ENCODE measurements at places on chromosomes 2 and 18.
A peak's percentile ranks its signal among the peaks of the same experiment; 100 is the strongest.

DNA sequence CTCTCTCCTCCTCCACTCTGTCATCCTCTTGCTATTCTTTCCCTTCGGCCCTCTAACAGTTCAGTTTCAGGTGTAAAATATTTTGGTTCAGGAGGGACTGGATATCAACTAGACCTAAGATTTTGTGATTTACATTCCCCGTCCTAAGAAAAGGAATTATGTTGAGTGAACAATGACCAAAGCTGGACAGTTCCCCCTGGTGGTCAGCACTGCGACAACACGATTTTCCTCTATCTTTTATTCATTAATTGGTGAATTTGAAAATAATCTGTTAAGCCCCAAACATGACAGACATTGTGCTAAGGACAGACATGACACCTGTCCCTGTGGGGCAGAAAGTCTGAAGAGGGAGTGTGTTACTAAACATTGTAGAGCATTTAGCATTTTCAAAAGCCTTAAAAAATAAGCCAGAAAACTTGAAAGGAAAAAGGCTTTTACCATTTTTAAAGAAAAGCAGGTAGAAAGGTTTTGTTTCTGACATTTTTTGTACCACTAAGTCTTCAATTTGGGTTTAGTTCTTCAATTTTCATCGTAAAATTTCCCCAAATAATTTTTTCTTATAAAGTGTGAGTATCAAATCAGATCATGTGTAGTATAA, 28.4 kb upstream of the GTF2A1L start:
- DNase-seq, result peak; percentile 49

DNA sequence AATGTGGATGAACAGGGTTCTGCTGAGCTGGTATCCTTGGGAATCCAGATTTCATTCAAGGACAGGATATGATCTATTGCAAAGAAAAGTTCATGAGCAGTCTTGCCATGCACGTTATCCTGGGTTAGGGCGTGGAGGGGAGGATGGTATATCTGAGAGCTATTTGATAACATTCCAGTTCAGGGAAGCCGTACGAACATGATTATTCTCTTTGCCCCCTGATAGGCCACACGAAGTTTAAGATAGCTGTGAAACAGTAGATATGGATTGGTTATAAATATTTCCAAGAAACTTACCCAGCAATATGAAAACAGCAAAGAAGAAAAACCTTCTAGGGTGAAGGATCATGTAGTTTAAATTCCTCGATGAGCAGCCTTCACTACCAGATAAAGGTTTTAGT, 171.9 kb downstream of the LTBP1 start:
- DNase-seq, result no peak

- no peak for DNase-seq
These were observed 19.5 kb upstream of the WIPF1 start for GRCh38 chr2:174617120-174617519.

DNA sequence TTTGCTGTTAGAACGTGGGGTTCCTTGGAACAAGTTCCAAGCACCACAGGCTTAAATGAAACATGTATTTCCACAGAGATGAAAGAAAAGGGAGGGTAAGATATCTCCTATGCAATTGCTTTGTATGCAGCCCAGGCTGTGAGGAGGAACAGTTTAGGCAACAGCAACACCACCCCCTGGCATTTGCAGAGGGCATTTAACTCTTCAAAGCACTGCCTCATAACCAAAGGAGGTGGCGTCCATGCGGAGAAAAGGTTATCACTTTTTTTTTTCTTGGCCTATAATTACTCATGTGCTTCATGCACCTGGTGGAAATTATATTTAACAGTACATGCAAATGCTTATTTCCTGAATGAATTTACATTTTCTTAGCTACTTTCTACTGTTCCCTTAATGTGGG, 286.0 kb downstream of the LPIN1 start:
- DNase-seq, result no peak
